ENCODE measurements at places on chromosomes 2 and 18.

DNA sequence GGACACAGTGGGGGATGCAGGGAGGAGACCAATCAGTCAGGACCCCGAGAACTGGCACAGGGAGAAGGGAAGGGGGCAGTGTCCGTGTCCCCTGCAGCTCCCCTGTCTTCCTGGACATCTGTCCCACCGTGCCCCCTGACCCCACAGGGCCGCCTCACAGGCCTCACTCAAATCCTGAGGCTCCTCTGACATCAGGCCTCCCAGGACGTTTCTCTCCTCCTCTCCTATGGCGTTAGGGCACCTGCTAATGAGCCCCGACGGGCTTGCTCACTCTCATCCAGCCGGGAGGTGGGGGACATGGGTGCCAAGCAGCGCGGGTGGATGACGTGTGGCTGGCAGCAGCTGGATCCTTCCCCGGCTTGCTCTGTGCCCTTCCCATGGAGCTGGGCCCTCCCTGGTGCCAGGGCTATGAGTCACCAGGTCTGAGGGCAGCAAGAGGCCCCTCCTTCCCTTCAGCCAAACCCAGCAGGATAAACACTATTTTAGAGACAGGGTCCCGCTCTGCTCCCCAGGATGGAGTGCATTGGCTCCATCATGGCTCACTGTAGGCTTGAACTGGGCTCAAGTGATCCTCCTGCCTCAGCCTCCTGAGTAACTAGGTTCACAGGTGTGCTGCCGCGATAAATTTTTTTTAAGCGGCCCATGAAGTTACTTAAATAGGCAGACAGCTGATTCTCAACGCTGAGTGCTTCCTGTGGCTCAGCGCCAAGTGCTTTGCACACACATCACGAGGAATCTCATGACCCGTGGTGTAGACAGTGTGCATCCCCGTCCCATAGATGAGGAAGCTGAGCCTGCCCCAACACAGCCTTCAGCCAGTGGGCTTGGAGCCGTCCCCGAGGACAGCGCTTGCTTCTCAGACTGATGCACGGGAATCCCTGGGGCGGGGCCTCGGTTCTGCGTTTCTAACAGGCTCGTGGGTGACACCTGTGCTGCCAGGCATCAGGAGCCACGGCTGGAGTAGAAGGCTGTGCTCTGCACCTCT is 64.5 kb upstream of the HDAC4 start:
- no peak for DNase-seq
- H3K4me1 ChIP-seq: no peaks in the 10 kb centered on the region
- H3K27me3 ChIP-seq: no peaks in the 10 kb centered on the region
- no peak overlapping the region for H3K27ac ChIP-seq

- no peaks in the 10 kb centered on the region for H3K27me3 ChIP-seq
- no peaks in the 10 kb centered on the region for H3K36me3 ChIP-seq
- no peak for DNase-seq
- no peaks in the 10 kb centered on the region for H3K4me1 ChIP-seq
Measured at GRCh38 chr2:125526093-125526492, 1129.9 kb upstream of the GYPC start.

DNA sequence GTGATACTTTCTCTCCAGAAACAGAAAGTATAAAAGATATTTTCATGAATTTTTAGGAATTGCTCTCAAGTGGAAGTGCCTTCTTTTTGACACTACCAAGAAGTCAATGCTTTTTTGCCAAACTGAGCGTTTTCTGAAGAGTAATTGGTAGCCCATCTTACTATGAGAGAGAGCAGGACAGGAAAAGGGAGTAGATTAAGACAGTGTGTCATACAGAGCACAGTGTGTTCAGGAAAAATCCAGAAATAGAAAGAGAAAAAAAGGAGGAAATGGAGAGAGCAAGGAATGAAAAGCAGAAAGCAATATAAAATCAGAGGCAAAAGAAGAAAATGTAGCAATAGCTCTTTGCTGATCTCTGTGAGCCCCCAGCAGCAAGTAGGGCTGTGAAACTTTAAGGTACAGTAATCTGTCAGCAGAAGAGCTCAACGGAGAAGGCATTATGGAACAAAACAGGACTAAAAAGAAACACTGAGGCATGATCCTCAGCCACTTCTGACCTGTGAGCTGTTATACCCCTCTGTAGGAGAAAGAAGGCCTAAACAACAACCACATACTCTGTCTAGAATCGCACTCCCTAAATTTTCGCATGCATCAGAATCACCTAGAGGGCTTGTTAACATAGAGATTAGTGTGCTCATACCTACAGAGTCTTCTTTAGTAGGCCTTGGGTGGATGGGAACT is 15.0 kb upstream of the PGAP1 start:
- peaks cover 3% of the 10 kb centered on the region for H3K36me3 ChIP-seq
- no peak for DNase-seq

GRCh38 chr2:60158262-60158661 is 395.2 kb downstream of the BCL11A start:
- no peak overlapping the region for H3K4me3 ChIP-seq
- H3K36me3 ChIP-seq: no peaks in the 10 kb centered on the region
- peaks cover 8% of the 10 kb centered on the region for H3K27me3 ChIP-seq

GRCh38 chr2:7982054-7982453 is 699.8 kb upstream of the ID2 start:
- no peak overlapping the region for H3K4me3 ChIP-seq
- H3K36me3 ChIP-seq: peaks cover 4% of the 10 kb centered on the region
- no peak overlapping the region for H3K27ac ChIP-seq

DNA sequence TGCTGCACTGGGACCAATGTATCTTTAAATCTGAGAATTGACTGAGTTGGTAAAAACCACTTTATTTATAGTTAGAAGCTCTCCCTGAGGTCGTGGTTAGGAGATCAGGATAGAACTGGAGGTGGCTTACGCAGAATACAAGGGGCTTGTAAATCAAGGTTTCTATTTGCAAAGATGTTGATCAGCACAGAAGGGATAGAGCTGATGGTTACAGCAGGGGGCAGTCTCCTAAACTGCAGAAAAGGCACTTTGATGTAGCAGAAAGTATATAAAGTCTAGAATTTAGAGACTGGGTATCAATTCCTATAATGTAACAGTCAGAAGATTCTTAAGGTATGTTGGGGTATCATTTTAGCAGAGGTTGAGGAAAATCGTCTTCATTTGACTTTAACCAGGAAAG is 25.2 kb upstream of the ACVR1 start:
- peaks cover 66% of the 10 kb centered on the region for H3K4me1 ChIP-seq
- peaks cover 6% of the 10 kb centered on the region for H3K36me3 ChIP-seq
- H3K4me3 ChIP-seq: no peak overlapping the region
- peak overlapping the region; percentile 97 for H3K27ac ChIP-seq
- no peak for DNase-seq

DNA sequence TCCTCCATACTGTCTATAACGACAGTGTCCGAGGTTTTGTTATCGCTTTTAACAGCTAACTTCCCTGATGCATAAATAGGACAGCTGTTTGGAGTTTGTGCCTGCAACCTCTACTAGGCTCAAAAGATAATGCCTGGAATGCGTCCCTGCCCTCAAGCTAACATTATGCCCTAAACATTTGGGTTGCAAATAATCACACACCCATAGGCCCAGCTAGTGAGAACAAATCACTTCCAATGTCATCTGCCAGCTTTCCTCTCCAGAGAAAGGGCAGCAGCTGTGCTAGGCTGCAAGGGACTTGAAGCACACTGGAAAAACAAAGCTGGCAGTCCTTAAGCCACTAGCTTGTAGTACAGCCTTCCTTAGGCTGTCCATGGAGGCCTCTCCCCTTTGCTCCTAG is 201.8 kb upstream of the LYPD1 start:
- DNase-seq: no peak
- no peaks in the 10 kb centered on the region for H3K27me3 ChIP-seq
- H3K4me1 ChIP-seq: no peaks in the 10 kb centered on the region
- H3K27ac ChIP-seq: no peak overlapping the region
- no peak overlapping the region for H3K4me3 ChIP-seq
- no peaks in the 10 kb centered on the region for H3K36me3 ChIP-seq

- H3K27ac ChIP-seq: no peak overlapping the region
- DNase-seq: no peak
- H3K27me3 ChIP-seq: no peaks in the 10 kb centered on the region
- no peaks in the 10 kb centered on the region for H3K4me1 ChIP-seq
Measured at GRCh38 chr2:151810489-151810888, 17.7 kb downstream of the ARL5A start.

Data from activated T-helper 1 cell treated with anti-CD3 and anti-CD28 coated beads, Interleukin-12 subunit alpha, Interleukin-12 subunit beta, Interleukin-2, Interleukin-4 antibody, amounts not matched to agents 30 ng/mL and 10 ng/mL and 1 ng/mL, durations not matched to agents 14 hours and 24 hours and 36 hours (primary cell).